ENCODE measurements at places on chromosomes 5 and 9. TPM values are rescaled to one million over a fixed set of nuclear protein-coding genes. Genes with fewer than 3 reads are reported as not detected.
A peak's percentile ranks its signal among the peaks of the same experiment; 100 is the strongest.

DNA sequence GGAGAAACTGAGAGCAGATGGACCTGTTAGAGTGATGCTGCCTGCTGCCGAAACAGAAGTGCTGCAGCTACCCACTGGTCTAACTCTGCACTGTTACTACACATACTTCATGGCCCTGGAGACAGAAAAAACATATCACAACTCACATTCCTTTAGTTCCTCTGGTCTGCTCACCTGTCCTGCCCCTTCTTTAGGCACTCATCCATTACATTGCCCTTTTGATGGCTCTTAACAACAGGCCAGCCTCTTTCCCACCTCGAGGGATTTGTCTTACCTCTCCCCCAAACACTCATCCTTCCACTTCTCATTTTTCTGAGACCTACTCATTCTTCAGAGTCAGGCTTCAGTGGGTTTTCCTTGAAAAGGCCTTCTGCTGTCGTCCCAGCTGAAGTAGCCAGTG lies 49.2 kb downstream of the KCTD16 start:
- DNase-seq, result no peak

- no peak for DNase-seq
Observed at GRCh38 chr9:94802793-94803192, 76.3 kb downstream of the AOPEP start.

Gene TAF11L10
- not detected for total RNA-seq

Gene SLCO6A1
- total RNA-seq, result not detected

DNA sequence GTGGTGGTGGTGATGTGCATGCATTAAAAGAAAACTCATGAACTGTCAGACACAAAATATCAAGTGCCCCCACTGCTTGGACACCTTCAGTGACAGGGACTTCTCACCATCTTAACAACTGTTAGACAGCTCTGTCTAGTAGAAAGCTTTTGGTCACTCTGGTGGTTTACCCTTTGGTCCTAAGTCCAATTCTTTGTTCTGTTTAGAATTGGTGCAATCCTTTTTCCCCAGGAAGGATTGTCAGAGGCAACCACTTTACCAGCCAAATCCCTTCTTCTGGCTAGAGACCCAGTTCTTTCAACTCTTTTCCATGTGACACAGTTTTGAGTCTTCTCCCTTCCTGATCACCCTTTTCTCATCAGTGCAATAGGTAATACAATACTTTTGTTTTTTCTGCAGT lies 140.2 kb downstream of the SEC61B start:
- no peak for DNase-seq

Gene SHOC1
- not detected for total RNA-seq

DNA sequence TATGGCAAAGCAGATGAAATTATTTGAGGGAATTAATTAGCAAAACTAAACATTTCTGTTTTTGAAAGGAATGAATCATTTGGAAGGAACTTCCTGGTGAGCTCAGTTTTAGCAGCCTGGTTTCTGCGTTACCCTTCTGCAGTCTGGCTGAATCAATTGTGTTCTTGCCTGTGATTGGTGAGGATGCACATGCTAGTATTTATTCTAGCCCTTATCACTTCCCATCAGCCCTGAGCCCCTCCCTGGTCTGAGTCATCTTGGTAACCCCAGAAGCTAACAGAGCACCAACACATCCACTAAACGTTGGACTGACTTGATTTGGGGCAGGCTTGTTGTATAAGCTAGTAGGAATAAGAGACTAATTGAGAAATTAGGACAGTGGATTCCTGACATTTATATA lies 6.6 kb downstream of the TJP2 start:
- DNase-seq, result peak; percentile 79

Gene BSPRY
- 14.5 TPM for total RNA-seq

GRCh38 chr9:79471580-79472543 lies 99.9 kb upstream of the TLE4 start:
- no peak for DNase-seq

Gene F2RL2
- total RNA-seq, result not detected

GRCh38 chr9:2686911-2687310 lies 30.4 kb upstream of the KCNV2 start:
- DNase-seq, result no peak

DNA sequence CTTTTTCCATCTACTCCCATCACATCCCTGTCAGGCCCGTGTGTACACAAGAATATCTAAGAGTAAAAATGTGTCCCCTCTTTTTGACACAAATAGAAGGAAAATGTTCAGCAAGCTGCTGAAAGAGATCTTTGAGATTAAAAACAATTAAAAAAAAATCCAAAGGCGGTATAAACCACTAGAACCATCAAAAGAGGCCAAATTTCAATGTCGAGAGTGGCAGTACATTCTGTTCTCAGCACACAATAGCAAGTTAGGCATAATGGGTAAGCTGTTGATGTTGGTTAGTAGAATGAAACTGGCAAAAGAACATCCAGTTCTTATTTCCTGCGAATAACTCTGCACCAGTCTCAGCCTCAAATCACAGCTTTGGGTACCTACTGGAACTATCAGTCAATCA lies 95.2 kb upstream of the IL7R start:
- DNase-seq, result no peak

GRCh38 chr5:84370176-84370575 lies 14.5 kb downstream of the EDIL3 start:
- no peak for DNase-seq

GRCh38 chr9:133247632-133248031 lies 27.4 kb downstream of the ABO start:
- DNase-seq, result no peak

GRCh38 chr9:105007143-105007542 lies 79.2 kb upstream of the ABCA1 start:
- peak; percentile 25 for DNase-seq

GRCh38 chr9:105357937-105358336 lies 89.9 kb upstream of the FSD1L start:
- DNase-seq, result no peak

Gene PPIC
- total RNA-seq, result 43.9 TPM

DNA sequence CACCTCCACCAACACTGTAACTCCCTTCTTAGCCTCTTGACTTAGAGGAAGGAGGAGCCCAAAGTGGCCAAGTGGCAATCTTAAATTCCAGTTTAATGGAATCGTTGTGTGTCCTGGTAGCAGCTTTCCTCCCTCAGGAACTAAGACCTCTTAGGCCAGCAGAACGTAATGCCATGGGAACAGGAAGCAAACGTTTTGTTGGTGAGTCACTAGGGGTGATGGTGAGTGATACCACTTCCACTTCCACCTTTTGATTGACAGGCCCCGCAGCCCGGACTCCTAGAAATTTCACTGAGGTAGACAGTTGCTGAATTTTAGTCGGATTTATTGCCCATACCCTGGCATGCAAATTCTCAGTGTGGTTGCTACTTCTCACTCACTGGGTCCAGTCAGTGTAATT lies 94.2 kb upstream of the FBN2 start:
- no peak for DNase-seq

- no peak for DNase-seq
Observed at GRCh38 chr5:136810261-136810801, 445.0 kb upstream of the TRPC7 start.

- DNase-seq, result no peak
Observed at GRCh38 chr5:12854386-12854785, 950.1 kb upstream of the CTNND2 start.

DNA sequence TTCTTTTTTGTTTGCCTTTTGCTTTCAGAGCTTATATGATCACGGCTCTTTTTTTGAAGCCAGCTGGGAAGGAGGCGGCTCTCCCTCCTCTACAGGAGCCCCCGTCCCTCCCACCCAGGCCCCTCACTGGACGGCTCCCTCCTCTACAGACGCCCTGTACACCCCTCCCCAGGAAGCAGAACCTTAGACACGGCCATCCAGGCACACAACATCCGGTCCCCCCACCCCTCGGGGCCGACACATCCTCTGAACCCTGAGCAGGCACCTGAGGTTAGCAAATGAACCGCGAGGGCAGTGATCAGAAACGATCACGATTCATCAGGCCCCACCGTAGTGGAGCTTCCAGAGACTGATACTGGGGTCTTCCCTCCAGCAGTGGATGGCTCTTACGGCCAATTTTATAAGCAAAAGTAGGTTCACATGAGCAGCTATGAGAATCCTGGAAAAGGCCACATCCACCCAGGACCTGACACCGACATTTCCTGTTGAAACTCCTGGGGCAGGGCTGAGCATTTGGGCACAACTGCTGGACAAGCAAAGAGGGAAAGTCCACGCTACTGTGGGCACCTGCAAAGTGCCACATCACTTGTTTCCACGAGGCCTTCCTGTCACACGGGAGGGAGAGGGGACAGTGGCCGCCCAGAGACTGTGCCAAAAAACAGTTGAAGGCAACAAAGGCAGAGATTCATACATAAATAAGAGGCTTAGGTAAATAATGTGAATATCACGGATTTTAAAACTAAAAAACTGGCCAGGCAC lies 78.9 kb downstream of the SEMA4D start:
- DNase-seq, result no peak

DNA sequence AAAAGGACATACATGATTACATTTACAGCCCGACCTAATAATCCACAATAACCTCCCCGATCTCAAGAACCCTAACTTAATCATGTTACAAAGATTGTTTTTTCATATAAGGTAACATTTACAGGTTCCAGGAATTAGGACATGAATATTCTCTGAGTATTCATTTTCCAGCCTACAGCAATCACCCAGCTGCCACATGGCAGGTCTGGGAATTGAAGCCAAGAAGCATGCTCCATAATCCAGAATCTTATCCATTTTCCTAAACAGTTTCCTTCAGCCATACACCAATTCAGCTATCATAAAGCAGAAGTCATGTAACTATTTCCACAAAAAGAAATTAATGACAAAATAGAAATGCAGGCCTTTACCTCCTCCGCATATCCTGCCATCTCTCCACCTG lies 163.4 kb downstream of the CAAP1 start:
- DNase-seq, result no peak

Gene FAM81B
- total RNA-seq, result not detected

Gene MAP1B
- 21.5 TPM for total RNA-seq

Gene ANKRD31
- 1.5 TPM for total RNA-seq

DNA sequence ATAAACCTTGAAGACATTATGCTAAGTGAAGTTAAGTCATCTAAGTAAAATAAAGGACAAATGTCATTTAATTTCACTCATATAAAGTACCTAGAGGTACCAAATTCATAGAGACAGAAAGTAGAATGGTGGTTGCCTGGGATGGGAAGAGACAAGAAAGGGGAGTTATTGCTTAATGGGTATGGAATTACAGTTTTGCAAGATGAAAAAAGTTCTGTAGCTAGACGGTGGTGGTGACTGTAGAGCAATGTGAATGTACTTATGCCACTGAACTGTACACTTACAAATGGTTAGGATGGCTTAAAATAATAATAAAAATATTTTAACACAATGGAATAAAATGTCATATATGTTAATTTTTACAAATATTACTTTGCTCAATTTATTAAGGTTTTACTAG lies 128.0 kb downstream of the MPDZ start:
- DNase-seq, result no peak

Gene PTGER4
- total RNA-seq, result 28.5 TPM

- no peak for DNase-seq
Observed at GRCh38 chr5:42005561-42006153, 80.6 kb downstream of the FBXO4 start.

- DNase-seq, result no peak
Observed at GRCh38 chr9:133950629-133951111, 41.5 kb downstream of the VAV2 start.

DNA sequence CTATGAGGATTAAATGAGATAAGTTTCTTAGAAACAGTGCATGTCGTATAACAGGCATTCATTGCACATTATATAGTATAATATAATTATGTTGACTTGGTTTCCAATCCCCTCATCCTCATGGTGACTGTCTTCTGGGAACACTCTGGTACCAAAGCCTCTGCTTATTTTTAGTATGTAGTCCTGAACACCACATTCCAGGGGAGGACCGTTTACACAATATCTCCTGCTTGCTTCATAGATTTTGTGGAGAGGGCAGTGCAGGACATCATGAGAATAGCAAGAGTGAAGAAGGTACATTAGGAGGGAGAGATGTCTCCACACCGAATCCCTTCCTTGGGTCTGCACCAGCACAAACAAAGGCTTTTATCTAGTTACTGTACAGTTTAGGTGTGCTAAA lies 20.5 kb upstream of the BHMT start:
- no peak for DNase-seq

GRCh38 chr9:134226221-134226930 lies 62.0 kb upstream of the RNU6ATAC start:
- no peak for DNase-seq

Gene CRB2
- total RNA-seq, result not detected

- no peak for DNase-seq
Observed at GRCh38 chr5:56329652-56330051, 96.5 kb upstream of the ANKRD55 start.

GRCh38 chr5:159179529-159180305 lies 29.6 kb downstream of the RNF145 start:
- no peak for DNase-seq

DNA sequence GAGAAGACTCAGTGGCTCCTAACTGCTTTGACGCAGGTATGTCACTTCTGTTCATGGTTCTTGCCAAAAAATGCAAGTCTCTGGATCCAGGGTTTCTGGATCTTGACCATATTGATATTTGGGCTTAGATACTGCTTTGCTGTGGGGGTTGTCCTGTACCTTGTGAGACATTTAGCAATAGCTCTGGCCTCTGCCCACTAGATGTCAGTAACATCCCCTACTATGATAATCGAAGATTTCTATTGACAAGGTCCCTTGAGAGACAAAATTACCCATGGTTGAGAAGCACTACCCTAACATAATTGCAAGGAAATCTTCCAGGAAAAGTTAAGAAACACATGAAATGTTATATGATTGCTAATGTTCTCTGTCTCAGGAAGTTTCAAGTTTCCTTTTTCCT lies 285.4 kb downstream of the TMEM232 start:
- DNase-seq, result peak; percentile 35

Gene PCDHB14
- 6.3 TPM for total RNA-seq

DNA sequence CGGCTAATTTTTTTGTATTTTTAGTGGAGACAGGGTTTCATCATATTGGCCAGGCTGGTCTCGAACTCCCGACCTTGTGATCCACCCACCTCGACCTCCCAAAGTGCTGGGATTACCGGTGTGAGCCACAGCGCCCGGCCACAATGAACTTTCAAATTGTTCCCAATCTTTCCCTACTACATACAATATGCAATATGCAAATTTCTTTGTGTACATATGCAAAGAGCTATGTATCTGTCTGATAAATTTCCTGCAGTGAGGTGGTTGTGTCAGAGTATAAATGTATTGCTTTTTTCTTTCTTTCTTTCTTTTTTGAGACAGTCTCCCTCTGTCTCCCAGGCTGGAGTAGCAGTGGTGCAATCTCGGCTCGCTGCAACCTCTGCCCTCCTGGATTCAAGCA lies 48.8 kb upstream of the PLPP1 start:
- no peak for DNase-seq
